ENCODE measurements at places on chromosomes 7 and 10.

GRCh38 chr10:85105614-85106255 is 777.3 kb downstream of the CCSER2 start:
- DNase-seq = no peak

DNA sequence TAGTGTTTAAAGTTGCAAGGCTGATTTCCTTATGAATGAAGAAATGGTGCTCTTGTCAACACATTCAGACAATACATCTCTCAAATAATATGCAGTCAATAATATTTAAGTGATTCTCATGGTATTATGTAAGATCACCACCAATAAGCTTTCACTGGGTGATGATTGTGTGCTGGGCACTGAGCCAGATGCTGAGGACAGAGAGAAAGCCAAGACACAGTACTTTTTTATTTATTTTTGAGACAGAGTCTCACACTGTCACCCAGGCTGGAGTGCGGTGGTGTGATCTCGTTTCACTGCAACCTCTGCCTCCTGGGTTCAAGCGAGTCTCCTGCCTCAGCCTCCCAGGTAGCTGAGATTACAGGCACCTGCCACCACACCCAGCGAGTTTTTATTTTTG is 130.6 kb upstream of the LSM8 start:
- DNase-seq = no peak

DNA sequence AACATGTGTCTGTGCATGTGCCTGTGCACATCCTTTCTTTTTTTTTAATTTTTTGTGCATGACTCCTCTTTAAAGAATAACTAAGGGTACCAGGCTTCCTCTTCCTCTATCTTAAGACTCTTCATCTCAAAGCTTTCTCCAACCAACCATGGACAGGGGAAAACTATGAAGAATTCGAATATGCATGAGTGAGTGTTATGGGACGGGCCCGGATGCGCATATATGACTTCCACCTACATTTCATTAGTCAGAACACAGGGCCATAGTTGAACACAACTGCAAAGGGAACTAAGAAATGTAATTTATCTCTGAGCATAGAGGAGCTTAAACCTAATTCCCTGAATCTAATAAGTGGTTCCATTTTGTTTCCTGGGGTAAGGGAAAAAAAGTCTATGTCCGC is 270.3 kb upstream of the SORCS1 start:
- no peak for DNase-seq

GRCh38 chr10:110637558-110638053 is 6.5 kb upstream of the RBM20 start:
- DNase-seq = no peak

DNA sequence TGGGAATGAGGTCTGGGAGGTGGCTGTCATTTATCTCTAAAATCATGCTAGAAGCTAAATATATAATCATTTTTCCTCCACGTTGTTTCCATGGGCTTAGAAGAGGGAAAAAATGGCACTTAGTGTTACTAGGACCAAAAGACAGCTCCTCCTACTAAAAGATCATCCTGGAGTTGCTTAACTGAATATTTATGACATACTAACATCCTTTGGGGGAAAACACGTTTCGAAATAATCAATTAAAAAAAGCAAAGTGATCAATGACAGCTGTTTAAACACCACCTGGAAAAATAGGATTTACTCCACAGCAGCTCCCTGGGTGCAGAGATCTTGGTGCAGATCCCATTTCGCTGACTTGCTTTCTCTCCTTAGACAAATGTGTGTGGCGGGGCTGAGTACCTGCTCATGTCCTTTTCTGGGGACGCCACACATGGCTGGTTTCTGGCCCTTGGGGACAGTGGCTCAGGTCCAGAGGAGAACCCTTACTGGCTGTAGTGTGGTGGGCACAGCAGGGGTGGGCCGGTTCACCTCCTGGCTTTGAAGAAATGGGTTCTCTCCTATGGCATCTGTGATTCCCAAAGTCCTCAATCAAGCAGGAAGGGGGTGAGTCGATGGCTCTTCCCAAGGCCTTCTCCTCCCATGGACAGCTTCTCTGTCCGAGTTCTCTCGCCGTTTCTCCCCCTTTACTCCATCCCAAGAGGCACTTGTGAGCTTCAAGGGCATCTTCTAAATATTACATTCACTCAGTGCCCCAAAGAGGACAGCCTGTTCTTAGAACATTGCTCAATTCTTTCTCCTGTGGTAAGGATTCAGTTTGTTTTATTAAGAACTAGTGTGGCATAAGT is 156.4 kb upstream of the KLF14 start:
- DNase-seq = no peak

GRCh38 chr10:73768881-73769280 is 13.0 kb upstream of the CHCHD1 start:
- peak; percentile 40 for DNase-seq
